ENCODE measurements at places on chromosomes 11 and 22. TPM values are rescaled to one million over a fixed set of nuclear protein-coding genes. Genes with fewer than 3 reads are reported as not detected.

The SCGB1D2 gene
- polyA plus RNA-seq: not detected

The PHLDB1 gene
- polyA plus RNA-seq: 14.2 TPM

The PKP3 gene
- polyA plus RNA-seq: 25.1 TPM

The KRTAP5-10 gene
- polyA plus RNA-seq: not detected

The PITPNM1 gene
- polyA plus RNA-seq: 8.2 TPM

The GDPD4 gene
- not detected for polyA plus RNA-seq

The ETS1 gene
- 0.34 TPM for polyA plus RNA-seq

The ZNF70 gene
- polyA plus RNA-seq: 0.93 TPM

- no peak overlapping the region for H3K4me3 ChIP-seq
- H3K36me3 ChIP-seq: no peaks in the 10 kb centered on the region
- H3K27me3 ChIP-seq: no peaks in the 10 kb centered on the region
- H3K4me1 ChIP-seq: no peaks in the 10 kb centered on the region
Measured at GRCh38 chr11:6925636-6926207, 504 bp upstream of the ZNF215 start.

- H3K36me3 ChIP-seq: no peaks in the 10 kb centered on the region
- peak; percentile 87 for DNase-seq
- no peak overlapping the region for H3K4me3 ChIP-seq
Measured at GRCh38 chr11:64846998-64847666, 2.7 kb upstream of the CDC42BPG start.

- H3K4me3 ChIP-seq: no peak overlapping the region
- no peaks in the 10 kb centered on the region for H3K27me3 ChIP-seq
- H3K36me3 ChIP-seq: peaks cover 4% of the 10 kb centered on the region
- no peak for DNase-seq
- no peak overlapping the region for H3K27ac ChIP-seq
- no peaks in the 10 kb centered on the region for H3K4me1 ChIP-seq
Measured at GRCh38 chr22:23970816-23971486, 3.3 kb downstream of the DDT start.

DNA sequence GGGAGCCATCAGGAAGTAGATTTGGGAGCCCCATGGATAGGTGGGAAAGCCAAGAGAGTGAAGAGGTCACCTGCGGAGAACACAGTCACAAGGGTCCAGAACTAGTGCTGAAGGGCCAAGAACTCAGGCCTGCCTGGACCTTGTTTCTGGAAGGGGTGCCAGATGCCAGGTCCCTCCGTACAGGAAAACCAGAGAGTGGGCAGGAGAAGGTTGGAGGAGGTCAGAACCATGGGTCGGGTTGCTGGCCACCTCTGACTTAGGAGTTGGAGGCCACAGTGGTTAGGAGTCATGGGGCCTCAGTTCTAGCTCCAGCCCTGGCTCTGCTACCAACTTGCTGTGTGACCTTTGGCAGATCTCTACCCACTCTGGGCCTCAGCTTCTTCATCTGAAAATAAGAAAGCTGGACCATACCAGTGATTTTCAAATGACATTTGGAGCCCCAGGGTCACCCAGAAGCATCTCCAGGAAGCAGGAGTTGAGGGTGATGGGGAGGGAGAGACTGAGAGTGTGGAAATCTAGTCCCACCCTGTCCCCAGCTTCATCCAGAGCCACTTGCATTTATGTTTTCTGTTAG lies 20.8 kb upstream of the TUB start:
- H3K36me3 ChIP-seq: no peaks in the 10 kb centered on the region
- H3K27me3 ChIP-seq: peaks cover 4% of the 10 kb centered on the region
- no peak overlapping the region for H3K27ac ChIP-seq
- H3K4me1 ChIP-seq: no peaks in the 10 kb centered on the region
- H3K4me3 ChIP-seq: no peak overlapping the region

GRCh38 chr11:118194835-118195627 lies 18.6 kb upstream of the SCN2B start:
- H3K36me3 ChIP-seq: no peaks in the 10 kb centered on the region
- peak; percentile 98 for DNase-seq
- peak overlapping the region; percentile 41 for H3K4me3 ChIP-seq
- H3K27ac ChIP-seq: peak overlapping the region; percentile 78

GRCh38 chr11:11668781-11669180 lies 47.0 kb upstream of the GALNT18 start:
- no peaks in the 10 kb centered on the region for H3K27me3 ChIP-seq
- H3K36me3 ChIP-seq: no peaks in the 10 kb centered on the region
- DNase-seq: no peak
- H3K27ac ChIP-seq: no peak overlapping the region
- H3K4me3 ChIP-seq: no peak overlapping the region
- H3K4me1 ChIP-seq: no peaks in the 10 kb centered on the region

DNA sequence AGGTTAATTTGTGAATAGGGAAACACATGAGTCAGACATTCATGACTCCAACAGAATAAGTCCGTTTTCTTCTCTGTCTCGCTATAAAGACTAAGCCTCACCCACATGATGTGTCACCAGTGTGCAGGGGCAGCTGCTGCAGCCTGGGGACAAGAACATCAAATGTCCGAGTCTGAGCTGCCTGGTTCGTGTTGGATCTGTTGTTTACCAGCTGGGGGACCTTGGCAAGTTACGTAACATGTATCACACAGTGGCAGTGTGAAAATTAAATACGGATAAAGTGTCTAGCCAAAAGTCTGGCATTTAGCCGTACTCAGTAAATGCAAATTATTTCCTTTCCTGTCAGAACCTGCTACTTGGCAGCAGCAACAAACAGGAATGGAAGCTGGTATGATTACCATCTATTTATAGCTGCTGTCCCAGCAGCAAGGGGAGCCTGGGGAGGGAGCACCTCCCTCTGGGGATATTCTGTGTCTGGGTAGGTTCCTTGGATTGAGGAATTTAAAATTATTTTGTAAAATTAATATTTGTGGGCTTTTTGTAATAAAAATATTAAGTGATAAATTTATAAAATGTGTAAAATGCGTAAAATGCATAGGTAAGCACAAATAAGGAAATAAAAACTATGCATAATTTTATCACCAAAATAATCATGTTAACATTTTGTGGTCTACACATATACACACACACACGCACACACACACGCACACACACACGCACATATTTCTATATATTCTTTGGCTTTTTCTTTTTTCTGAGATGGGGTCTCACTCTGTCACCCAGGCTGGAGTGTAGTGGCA lies 1.3 kb upstream of the CLDN25 start:
- H3K4me1 ChIP-seq: peaks cover 7% of the 10 kb centered on the region
- no peak overlapping the region for H3K4me3 ChIP-seq
- no peak overlapping the region for H3K27ac ChIP-seq
- DNase-seq: peak; percentile 40
- peaks cover 8% of the 10 kb centered on the region for H3K27me3 ChIP-seq
- no peaks in the 10 kb centered on the region for H3K36me3 ChIP-seq

- H3K4me1 ChIP-seq: peaks cover 37% of the 10 kb centered on the region
- H3K4me3 ChIP-seq: no peak overlapping the region
- no peak overlapping the region for H3K27ac ChIP-seq
- H3K27me3 ChIP-seq: no peaks in the 10 kb centered on the region
- DNase-seq: no peak
Measured at GRCh38 chr11:119723243-119723951, 5.6 kb downstream of the NECTIN1 start.

DNA sequence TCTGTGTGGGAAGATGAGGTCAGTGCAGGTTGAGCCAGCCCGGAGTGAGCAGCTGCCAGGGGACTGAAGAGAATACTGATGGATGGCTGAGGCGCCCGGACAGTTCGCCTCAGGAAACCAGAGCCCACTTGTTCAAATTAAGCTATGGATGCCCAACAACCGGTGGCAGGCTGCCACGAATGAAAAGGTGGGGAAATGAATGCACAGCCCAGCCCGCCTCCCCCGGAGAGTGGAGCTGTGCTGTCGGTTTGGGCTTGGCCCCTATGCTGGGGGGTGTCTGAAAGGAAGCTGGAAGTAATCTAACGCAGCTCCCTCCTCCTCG lies 21.9 kb downstream of the HSPA8 start:
- H3K36me3 ChIP-seq: no peaks in the 10 kb centered on the region
- no peak overlapping the region for H3K4me3 ChIP-seq
- H3K27ac ChIP-seq: no peak overlapping the region
- no peaks in the 10 kb centered on the region for H3K4me1 ChIP-seq

DNA sequence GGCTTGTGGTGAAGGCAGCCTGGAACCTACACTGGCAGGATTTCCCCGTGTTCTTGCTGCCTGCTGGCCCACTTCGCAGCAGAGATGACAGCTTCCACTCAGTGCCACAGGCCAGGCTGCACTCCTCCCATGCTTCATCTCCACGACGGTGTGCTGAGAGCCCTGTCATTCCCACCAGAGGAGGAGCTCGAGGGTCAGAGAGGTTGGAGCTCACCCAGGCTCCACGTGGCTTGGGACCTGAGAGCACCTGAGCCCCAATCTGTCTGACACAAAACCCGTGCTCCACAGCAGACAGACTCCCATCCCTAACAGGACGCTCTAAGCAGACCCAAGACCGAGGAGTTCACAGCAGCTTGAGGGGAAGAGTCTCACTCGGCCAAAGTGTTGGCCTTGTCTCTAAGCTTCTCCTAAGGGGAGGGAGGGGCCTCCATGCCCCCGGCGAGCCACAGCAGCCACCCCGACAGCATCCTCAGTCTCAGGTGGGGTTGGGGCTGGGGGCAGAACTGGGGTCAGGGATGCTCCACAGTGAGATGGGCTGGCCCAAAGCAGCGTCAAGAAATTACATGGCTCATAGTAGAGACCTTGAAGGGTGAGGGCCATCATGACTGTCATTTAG lies 10.7 kb downstream of the LRFN4 start:
- peaks cover 69% of the 10 kb centered on the region for H3K36me3 ChIP-seq
- no peak for DNase-seq
- H3K27ac ChIP-seq: no peak overlapping the region
- no peaks in the 10 kb centered on the region for H3K27me3 ChIP-seq

- peaks cover 6% of the 10 kb centered on the region for H3K4me1 ChIP-seq
- H3K36me3 ChIP-seq: no peaks in the 10 kb centered on the region
- no peak overlapping the region for H3K27ac ChIP-seq
- no peak overlapping the region for H3K4me3 ChIP-seq
- DNase-seq: no peak
Measured at GRCh38 chr11:14366936-14367335, 8.0 kb upstream of the RRAS2 start.

DNA sequence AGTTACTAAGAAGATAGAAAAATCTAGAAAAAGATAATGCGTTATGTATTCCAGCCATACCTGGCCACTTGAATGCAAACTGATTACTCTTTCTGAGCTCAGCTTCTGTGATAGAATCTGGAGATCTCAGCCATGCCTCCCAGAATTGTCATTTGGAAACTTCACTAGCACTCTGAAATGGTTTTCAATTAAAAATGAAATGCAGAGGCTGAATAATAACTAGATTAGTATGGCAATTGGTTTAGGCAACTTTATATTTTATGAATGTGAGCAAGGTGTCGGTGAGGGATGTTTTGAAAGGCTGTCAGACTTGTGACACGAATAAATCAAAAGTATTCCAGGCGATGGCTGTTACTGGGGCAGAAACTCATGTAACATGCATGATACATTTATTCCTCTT lies 128.8 kb upstream of the SORL1-AS1 start:
- H3K36me3 ChIP-seq: peaks cover 21% of the 10 kb centered on the region
- no peak for DNase-seq
- no peaks in the 10 kb centered on the region for H3K27me3 ChIP-seq

- H3K36me3 ChIP-seq: no peaks in the 10 kb centered on the region
- H3K27me3 ChIP-seq: peaks cover 1% of the 10 kb centered on the region
- no peak overlapping the region for H3K4me3 ChIP-seq
- DNase-seq: no peak
- H3K27ac ChIP-seq: no peak overlapping the region
Measured at GRCh38 chr22:42357634-42358296, 74.4 kb downstream of the NFAM1 start.

- H3K4me1 ChIP-seq: no peaks in the 10 kb centered on the region
- DNase-seq: no peak
- no peak overlapping the region for H3K27ac ChIP-seq
- H3K4me3 ChIP-seq: no peak overlapping the region
Measured at GRCh38 chr11:95688015-95688414, 101.6 kb downstream of the FAM76B start.

DNA sequence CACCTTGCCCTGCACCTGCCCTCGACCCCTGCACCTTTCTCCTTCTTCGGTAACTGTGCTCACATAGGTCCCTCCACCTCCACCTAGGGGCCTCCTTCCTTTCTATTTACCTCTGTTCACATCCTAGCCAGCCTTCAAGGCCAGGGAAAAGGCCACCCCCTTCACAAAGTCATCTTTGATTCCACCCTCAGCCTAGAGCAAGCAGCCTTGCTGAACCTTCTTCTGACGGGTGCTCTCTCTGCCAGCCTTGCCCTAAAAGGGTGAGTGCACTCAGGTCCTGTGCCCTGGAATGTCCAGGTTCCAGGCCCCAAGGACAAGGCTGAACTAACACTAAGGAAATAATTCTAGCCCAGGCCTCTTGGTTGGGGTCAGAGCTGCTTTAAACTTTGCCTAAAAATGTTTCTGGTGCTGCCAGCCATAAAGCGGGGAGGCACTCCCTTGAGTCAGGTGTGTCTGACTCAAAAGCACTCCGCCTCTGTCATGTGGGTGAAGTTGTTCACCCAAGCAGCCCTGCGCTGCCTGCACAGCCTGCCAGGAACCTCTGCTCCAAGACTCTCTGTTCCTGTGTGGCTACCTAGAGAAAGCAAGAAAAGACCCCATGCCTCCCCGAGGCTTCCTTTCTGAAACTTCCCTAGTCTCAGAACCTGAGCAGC lies 9.2 kb upstream of the FAM83F start:
- H3K27me3 ChIP-seq: peaks cover 2% of the 10 kb centered on the region
- no peak for DNase-seq
- H3K4me1 ChIP-seq: peaks cover 8% of the 10 kb centered on the region
- no peak overlapping the region for H3K4me3 ChIP-seq

DNA sequence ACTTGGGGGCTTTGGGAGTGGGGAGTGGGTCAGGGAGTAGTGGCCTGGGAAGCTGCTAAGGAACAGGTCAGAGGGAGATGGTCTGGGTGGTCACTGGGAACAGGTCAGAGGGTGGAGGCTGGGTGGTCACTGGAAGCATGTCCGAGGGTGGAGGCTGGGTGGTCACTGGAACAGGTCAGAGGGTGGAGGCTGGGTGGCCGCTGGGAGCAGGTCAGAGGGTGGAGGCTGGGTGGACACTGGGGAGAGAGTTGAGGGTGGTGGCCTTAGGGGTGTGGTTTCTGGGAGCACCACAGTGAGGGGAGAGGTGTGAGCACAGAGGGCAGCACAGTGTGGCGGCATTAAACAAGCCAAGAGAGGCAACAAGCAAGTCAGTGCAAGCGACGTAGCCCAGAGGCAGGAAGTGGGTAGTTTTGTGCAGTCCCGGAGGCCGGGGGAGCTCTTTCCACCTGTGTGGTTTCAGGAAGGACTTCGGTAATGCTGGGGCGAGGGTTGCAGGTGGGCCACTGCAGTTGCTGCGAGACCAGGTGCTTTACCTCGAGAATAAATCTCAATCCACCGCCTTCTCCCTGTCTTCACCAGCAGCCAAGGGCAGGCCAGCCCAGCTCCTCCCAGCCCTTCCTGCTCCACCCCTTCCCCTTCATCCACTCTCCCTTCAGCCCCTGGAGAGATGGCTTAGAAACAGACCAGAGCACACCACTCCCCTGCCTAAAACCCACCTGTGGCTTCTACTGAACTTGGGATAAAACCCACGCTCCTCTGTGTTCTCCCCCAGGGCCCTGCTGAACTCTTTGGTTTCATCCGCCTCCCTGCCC lies 3.2 kb upstream of the CACNA1I start:
- no peak overlapping the region for H3K27ac ChIP-seq
- no peak overlapping the region for H3K4me3 ChIP-seq
- H3K27me3 ChIP-seq: no peaks in the 10 kb centered on the region
- H3K4me1 ChIP-seq: no peaks in the 10 kb centered on the region
